ENCODE measurements at places on chromosomes 4 and X.

DNA sequence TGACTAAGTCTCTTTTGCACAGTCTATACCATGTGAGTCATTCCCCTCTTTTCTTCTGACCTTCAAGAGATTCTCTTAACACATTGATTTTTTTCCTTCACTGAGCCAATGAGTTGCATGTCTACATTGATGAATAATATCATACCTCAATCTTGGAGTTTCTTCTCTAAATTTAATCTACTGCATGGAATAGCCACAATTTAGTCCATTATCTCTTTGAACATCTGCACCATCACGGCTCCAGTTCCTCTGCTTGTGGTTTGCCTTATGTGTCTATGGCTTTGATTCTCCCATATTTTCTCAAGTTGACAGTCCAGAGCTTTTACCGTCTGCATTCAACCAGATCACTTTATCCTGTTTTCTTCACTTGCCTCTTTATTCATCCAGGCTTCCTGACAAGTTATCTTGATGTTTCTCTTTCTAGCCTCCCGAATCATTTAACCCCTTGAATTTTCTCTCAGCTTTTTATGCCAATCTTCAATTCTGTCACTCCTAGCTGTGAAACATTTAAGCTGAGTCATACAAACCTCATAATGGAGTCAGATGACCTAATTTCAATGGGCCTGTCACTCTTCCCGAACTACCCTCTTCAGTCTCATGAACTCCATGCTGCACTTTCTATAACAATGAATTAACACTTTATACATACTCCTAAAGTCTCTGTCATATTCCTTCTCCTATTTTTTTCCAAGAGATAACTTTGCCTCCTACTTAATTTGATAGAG lies 222.3 kb downstream of the CPE start:
- DNase-seq = peak; percentile 11

DNA sequence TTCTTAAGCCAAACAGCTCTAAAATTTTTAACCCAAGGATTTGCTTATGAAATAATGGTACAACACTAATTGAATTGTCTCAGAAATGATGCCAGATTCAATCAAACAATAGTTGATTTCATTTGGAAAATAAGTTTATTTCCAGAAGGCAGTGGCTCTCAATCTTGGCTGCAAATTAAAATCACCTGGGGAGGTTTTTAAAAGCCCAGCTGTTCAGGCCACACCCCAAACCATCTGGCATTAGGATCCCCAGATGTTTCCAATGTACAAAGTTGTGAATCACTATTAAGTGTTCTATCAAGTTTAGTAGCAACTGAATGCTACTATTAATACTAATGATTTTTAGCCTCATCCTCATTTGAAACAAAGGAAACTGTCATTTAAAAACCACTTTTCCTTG lies 22.2 kb downstream of the TMEM184C start:
- no peak for DNase-seq

DNA sequence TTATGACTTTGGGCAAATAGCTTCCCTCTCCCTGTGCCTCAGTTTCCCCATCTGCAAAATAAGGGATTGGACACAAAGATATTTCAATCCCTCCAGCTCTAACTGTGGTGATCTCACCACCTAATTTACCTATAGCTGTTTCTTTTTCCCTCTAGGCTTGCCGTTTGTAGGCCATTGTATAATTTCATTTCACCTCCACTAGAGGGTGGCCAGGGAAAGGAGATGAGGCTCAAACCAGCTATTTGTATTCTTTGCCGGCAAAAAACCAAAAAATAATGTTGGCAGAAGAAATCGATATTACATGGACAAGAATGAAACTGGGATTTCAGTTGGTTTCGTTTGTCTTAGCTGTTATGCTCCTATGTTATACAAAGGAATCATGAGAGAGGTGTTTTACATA lies 36.1 kb upstream of the DOCK11 start:
- peak; percentile 23 for DNase-seq

GRCh38 chr4:28890949-28891775 lies 1829.0 kb upstream of the PCDH7 start:
- no peak for DNase-seq

DNA sequence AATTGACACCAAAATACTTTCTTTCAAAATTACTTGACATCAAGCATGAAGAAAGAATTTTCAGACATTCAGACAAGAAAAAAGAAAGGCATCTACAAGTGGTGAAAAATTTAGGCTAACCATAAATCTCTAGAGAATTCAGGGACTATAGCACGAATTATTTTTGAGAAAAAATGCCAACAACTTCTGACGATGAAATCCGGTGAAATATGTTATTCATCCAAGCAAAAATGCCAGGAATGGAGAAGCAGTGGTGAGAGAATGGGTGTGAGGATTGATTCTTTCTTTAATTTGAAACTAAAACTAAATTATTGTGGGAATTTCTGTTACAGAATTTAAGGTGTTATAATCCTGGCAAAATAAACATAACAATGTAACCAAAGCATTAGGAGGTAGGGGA lies 69.4 kb upstream of the SORBS2 start:
- DNase-seq = no peak

DNA sequence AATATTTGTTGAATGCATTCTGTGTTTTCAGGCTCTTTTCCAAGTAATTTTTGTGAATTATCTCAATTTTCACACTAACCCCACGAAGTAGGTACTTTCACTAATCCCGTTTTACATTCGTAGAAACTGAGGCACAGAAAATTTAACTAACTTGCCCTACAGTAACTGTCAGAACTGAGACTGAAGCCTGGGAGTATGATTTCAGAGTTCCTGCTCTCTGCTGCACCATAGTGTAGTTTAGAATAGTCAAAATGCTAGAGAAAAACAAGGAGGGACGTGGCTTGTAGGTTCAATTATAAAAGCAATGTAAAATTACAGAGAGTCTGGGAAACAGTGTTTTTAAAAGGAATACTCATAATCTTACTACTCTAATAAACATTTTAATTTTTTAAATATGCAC lies 2.2 kb downstream of the CLCN3 start:
- DNase-seq = no peak

DNA sequence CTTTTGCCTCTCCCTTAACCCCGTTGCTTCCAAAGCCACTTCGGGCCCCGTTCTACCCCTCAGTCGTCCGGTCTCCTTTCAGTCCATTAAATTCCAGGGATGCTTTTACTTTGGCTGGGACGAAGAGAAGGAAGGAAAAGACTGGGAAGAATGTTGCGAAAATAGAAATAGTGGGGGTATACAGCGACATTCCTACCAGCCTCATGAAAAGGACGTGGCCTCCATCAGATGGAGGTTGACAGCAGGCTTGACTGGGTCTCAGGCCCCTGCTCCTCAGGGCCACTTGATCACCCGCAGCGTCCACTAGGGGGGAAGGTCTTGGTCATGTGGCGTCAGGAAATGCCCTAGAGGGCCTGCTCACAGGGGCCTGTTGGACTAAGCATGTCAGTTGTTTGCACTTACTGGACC lies 657 bp upstream of the ANKRD50 start:
- DNase-seq = peak; percentile 49

Data from RWPE1 (cell line).